ENCODE measurements at places on chromosomes 4 and X.

DNA sequence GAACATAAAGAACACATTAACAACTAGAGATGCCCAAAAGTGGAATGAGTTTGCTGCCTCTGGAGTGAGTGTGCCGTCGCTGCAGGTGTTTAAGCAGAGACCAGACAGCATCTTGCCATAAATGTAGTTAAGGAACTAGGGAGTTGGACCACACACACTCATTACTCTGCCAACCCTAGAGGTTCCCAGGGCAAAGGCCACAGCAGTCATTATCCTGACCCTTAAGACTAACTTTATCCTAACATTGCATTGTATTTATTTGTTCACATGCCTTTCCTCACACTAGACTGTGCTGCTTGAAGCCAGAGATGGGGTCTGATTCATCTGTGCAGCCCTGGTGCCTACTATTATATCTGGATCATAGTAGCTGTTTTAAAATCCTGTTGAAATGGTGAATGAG is 16.9 kb upstream of the PLA2G12A start:
- DNase-seq = no peak

DNA sequence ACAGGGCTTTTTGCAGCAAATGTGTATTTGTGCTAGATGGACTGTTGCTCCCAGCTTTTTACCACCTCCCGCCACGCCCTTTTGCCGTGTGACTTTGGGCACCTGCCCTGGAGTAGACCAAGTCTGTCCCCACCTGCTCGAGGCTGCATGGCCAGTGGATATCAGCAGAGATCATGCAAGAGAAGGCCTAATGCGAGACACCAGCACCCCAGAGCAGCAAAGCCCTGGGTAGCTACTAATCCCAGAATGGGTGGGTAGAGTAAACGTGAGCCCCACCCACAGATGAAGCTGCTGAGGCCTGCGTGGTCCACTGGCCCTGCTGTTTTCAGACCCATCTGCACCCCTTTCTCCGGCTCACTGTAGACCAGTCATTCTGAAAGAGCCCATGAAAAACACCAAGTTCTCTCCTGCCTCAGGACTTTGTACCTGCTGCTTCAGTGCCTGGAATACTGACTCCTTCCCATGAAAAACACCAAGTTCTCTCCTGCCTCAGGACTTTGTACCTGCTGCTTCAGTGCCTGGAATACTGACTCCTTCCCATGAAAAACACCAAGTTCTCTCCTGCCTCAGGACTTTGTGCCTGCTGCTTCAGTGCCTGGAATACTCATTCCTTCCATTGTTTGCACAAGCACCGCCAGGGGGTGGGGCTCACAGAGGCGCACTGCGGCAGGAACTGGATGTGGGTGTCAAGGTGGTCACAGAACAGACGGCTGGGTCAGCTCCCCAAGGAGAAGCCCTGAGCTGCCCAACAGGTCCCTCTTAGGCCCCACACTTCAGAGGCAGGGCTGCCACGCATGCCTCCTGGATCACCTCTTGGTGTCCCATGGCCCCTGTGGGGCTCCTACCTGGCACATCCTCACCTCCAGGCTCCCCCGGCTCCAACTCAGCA is 5.1 kb upstream of the TNIP2 start:
- no peak for DNase-seq

- no peak for DNase-seq
Measured at GRCh38 chr4:143391261-143391660, 54.6 kb downstream of the GAB1 start.

GRCh38 chrX:47502316-47503125 is 19.5 kb upstream of the ZNF41 start:
- DNase-seq = peak; percentile 21

GRCh38 chr4:23368081-23368697 is 521.7 kb downstream of the PPARGC1A start:
- DNase-seq = peak; percentile 31

GRCh38 chr4:105369988-105370387 is 103.9 kb downstream of the PPA2 start:
- no peak for DNase-seq

DNA sequence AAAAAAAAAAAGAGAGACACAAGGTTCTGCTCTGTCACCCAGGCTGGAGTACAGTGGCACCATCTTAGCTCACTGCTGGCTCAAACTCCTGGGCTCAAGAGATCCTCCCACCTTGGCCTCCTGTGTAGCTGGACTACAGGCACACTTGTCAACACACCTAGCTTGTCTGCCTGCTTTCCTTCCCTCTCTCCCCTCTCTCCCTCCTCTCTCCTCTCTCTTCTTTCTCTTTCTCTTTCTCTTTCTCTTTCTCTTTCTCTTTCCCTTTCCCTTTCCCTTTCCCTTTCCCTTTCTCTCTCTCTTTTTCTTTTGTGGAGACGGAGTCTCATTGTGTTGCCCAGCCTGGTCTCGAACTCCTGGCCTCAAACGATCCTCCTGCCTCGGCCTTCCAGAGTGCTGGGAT is 132.1 kb downstream of the DIPK2B start:
- no peak for DNase-seq

GRCh38 chr4:184395451-184395917 is 78.9 kb downstream of the IRF2 start:
- no peak for DNase-seq

- no peak for DNase-seq
Measured at GRCh38 chr4:88846206-88846790, 148.7 kb upstream of the NAP1L5 start.

GRCh38 chr4:4317496-4318232 is 27.6 kb downstream of the ZBTB49 start:
- no peak for DNase-seq

- no peak for DNase-seq
Measured at GRCh38 chrX:38975368-38975942, 174.2 kb downstream of the MID1IP1 start.

GRCh38 chrX:1462596-1463251 is 10.0 kb upstream of the ASMTL start:
- no peak for DNase-seq

- no peak for DNase-seq
Measured at GRCh38 chrX:134025986-134026545, 40.7 kb upstream of the GPC3 start.

GRCh38 chrX:27222661-27223060 is 240.5 kb downstream of the PPP4R3C start:
- DNase-seq = no peak

- DNase-seq = no peak
Measured at GRCh38 chrX:99795495-99795894, 614.6 kb downstream of the PCDH19 start.

GRCh38 chr4:78864405-78865024 is 74.7 kb downstream of the PAQR3 start:
- peak; percentile 41 for DNase-seq

GRCh38 chr4:139247241-139247640 is 32.8 kb downstream of the MGARP start:
- DNase-seq = no peak

GRCh38 chr4:128068918-128069317 is 7.8 kb downstream of the LARP1B start:
- no peak for DNase-seq
